ENCODE measurements at places on chromosomes 12 and 14. TPM values are rescaled to one million over a fixed set of nuclear protein-coding genes. Genes with fewer than 3 reads are reported as not detected.

GRCh38 chr14:62921466-62921865 is 123.8 kb downstream of the KCNH5 start:
- H3K4me1 ChIP-seq, result no peaks in the 10 kb centered on the region
- no peaks in the 10 kb centered on the region for H3K27me3 ChIP-seq
- no peak overlapping the region for H3K4me3 ChIP-seq
- H3K36me3 ChIP-seq, result no peaks in the 10 kb centered on the region

DNA sequence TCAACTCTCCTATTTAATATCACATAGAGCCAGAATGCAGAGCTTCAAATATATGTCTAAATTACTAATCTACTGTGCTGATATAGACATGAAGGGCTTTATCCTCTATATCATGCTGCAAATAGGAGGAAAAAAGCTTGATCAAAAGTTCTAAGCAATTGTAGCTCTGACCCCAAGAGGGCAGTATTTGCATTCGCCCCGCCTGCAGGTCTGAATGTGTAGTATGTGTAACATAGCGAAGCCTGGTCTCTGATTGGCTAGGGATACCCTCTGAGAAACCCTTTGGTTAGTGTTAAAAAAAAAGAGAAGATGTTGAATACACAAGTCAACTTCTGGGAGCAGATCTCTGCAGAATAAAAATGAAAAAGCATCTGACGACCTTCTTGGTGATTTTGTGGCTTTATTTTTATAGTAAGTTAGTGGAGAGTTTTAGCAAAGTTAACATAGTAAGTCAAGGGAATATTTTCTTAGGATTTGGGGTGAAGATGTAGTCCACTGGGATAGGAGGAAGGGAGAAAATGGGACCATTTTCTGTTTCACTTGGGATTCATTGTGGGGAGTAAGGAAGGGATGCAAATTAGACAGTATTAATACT is 151.6 kb upstream of the OR4E1 start:
- no peak overlapping the region for H3K4me3 ChIP-seq
- no peaks in the 10 kb centered on the region for H3K36me3 ChIP-seq
- no peak overlapping the region for H3K27ac ChIP-seq
- no peak for DNase-seq

- peaks cover 47% of the 10 kb centered on the region for H3K36me3 ChIP-seq
- peak; percentile 15 for DNase-seq
- no peaks in the 10 kb centered on the region for H3K4me1 ChIP-seq
These were observed 26.6 kb upstream of the NXPH4 start for GRCh38 chr12:57190037-57190436.

DNA sequence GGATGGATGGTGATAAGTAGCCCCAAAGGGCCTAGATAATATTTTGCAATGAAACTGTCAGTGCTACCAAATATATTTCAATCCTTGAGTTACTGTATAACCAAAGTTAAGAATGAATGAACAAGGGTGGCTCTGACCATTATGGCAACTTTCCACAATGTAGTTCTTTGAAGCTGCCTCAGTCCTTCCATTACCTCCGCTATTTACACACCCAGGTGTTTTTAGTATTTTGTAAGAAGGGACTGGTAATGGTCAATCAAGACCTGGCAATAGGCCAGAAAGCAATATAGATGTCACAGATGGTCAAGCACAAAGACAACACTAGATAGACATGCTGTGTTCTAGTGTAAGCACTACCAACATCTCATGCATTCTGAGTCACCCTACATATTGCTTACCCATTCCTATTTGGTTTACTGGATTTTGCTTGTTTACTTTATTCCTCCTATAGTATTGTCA is 16.3 kb downstream of the DUSP16 start:
- H3K4me1 ChIP-seq, result no peaks in the 10 kb centered on the region
- no peaks in the 10 kb centered on the region for H3K36me3 ChIP-seq
- DNase-seq, result no peak
- no peak overlapping the region for H3K27ac ChIP-seq

- H3K4me1 ChIP-seq, result no peaks in the 10 kb centered on the region
- H3K4me3 ChIP-seq, result no peak overlapping the region
- no peak overlapping the region for H3K27ac ChIP-seq
- DNase-seq, result no peak
These were observed 4.7 kb upstream of the IPO8 start for GRCh38 chr12:30700216-30700900.

DNA sequence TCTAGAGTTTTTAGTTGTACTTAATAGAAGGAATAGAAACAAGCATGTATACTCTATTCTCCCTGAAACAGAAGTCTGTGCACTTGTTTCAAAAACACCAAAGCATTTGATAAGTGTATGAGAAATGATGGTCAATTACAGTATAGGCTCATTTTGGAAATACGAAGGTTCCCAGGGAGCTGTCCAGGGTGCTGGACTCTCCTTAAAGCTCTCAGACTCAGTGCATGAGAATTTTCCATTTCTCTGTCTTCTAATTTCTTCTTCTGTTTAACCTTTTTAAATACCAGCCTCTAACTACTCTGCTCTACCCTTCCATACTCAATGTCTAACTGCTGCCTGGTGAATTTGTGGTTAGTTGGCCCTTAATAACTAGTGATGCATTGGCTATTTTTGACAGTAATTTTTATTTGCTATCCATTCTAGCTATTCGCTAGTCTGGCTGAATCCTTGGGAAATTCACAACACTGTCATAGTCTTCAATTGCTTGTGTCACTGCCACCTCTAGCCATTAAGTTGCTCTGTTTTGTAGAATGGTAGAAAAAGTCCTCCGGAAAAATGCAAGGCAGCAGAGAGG is 229.2 kb downstream of the NRXN3 start:
- no peak for DNase-seq
- no peak overlapping the region for H3K27ac ChIP-seq
- H3K4me1 ChIP-seq, result peaks cover 14% of the 10 kb centered on the region
- no peak overlapping the region for H3K4me3 ChIP-seq
- H3K36me3 ChIP-seq, result no peaks in the 10 kb centered on the region

DNA sequence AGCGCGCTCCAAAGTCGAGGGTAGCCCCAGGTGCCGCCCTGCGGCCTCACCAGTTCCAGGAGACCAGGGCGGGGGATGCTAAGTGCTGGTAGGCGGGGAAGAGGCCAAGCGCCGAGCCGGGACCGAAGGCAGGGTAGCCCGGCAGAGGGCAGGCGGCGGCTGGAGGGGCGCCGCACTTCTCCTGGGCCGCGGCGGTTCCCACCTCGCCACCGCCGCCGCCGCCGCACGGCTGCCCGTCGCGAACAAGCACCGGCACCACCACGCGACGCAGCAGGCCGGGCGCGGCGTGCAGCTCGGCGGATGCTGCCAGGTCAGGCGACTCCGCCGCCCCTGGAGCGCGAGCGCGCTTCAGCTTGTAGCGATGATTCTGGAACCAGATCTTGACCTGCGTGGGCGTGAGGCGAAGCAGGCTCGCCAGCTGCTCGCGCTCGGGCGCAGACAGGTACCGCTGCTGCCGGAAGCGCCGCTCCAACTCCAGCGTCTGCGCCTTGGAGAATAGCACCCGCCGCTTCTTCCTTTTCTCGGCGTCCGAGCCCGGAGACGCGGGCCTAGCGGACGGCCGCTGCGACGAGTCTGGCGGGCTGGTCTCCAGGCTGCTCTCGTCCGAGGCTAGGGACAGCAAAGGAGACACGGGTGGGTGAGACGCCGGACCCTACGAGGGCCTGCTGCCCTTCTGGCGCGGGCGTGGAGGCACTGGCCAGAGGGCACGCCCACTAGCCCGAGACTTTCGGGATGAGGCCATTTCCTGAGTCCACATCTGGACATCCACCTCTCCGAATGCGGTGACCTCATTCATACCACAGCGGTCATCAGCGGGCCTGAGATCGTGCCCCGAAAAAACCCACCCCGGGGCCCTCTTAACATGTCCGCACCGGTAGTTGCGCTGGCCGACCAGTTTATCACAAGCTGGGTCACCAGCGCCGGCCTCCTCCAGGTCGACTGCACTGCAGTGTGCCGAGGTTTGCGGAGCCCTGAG is 1.3 kb downstream of the NKX2-8 start:
- H3K4me3 ChIP-seq, result peak overlapping the region; percentile 50
- H3K27ac ChIP-seq, result no peak overlapping the region
- no peaks in the 10 kb centered on the region for H3K4me1 ChIP-seq
- no peaks in the 10 kb centered on the region for H3K36me3 ChIP-seq

- peaks cover 2% of the 10 kb centered on the region for H3K27me3 ChIP-seq
- no peak overlapping the region for H3K27ac ChIP-seq
- no peaks in the 10 kb centered on the region for H3K36me3 ChIP-seq
These were observed 59.7 kb downstream of the PLXNC1 start for GRCh38 chr12:94207849-94208621.

GRCh38 chr14:95467232-95467631 is 49.2 kb downstream of the SYNE3 start:
- H3K27me3 ChIP-seq, result peaks cover 2% of the 10 kb centered on the region
- H3K27ac ChIP-seq, result no peak overlapping the region
- DNase-seq, result no peak
- H3K36me3 ChIP-seq, result no peaks in the 10 kb centered on the region

- H3K27me3 ChIP-seq, result no peaks in the 10 kb centered on the region
- H3K27ac ChIP-seq, result no peak overlapping the region
- no peaks in the 10 kb centered on the region for H3K36me3 ChIP-seq
- DNase-seq, result no peak
- H3K4me3 ChIP-seq, result no peak overlapping the region
These were observed 36.2 kb downstream of the OAS2 start for GRCh38 chr12:113014565-113014964.

- no peaks in the 10 kb centered on the region for H3K27me3 ChIP-seq
- H3K27ac ChIP-seq, result no peak overlapping the region
- peak; percentile 4 for DNase-seq
- H3K36me3 ChIP-seq, result no peaks in the 10 kb centered on the region
- H3K4me1 ChIP-seq, result no peaks in the 10 kb centered on the region
These were observed 34.4 kb upstream of the MGAT4C start for GRCh38 chr12:86290615-86291014.

The RPS6KL1 gene
- 1.7 TPM for total RNA-seq

The HOXC4 gene
- not detected for total RNA-seq

The CCDC88C gene
- 12.4 TPM for total RNA-seq

The NANOG gene
- total RNA-seq, result 0.16 TPM

The IL31 gene
- not detected for total RNA-seq

Data from astrocyte (in vitro differentiated cells and primary cell).